Activated T-helper 9 cell treated with anti-CD3 and anti-CD28 coated beads, Interleukin-2, amount 50 U/mL, for 16 hours (primary cell): ENCODE measurements at places on chromosomes 7 and 10.
A peak's percentile ranks its signal among the peaks of the same experiment; 100 is the strongest.

GRCh38 chr7:155529845-155530244, 16.5 kb downstream of the CNPY1 start:
- DNase-seq: no peak

- no peak for DNase-seq
Observed at GRCh38 chr10:31648966-31649365, 279.7 kb downstream of the ARHGAP12 start.

DNA sequence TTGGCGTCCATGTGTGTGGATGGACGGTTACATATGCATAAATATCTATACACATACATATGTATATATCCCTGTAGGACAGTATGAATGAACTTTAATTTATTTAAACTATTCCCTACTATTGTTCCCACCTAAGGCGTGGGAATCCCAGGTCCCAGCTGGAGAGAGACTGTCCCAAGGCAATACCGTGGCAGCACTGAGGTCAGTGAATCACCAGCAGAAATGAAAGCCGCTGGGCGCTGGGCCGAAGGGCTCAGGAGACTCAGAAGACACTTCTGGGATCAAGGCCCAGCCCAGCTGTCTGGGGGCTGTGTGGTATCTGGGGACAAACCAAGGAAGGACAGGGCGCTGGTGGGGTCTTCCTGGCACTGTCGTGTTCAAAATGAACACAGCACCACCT, 49.6 kb upstream of the MYL10 start:
- no peak for DNase-seq

GRCh38 chr10:28307267-28307666, 4.4 kb upstream of the MPP7 start:
- no peak for DNase-seq

DNA sequence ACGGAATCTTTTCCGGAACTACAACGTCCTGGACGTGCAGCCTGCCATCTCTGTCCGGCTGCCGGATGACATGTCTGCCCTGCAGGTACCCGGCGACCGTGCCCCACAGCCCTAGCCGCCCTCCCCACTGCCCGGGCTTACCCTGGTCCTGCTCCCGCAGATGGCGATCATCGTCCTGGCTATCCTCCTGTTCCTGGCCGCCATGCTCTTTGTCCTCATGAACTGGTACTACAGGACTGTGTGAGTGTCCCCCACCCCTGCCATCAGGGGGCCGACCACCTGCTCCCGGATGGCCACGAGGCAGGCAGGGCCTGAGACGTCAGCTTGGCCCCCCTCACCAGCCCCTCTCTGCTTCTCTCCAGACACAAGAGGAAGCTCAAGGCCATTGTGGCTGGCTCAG, 38.0 kb upstream of the VSIR start:
- DNase-seq: no peak

- peak; percentile 39 for DNase-seq
Observed at GRCh38 chr10:110568055-110568735, 700 bp downstream of the SMC3 start.

DNA sequence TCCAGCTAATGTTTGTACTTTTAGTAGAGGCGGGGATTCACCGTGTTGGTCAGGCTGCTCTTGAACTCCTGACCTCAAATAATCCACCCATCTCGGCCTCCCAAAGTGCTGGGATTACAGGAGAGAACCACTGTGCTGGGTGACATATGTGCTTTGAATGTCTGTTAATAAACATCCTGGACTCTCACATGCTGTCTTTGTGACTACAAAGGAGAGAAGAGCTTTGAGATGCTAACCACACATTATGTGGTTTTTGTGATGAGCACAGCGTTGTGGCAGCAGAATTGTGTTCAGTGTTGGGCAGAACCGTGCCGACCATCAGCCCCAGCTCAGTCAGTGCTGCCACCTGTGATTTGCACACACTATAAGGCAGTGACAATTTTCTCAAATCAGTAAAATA, 500.1 kb upstream of the KLF6 start:
- DNase-seq: no peak

- DNase-seq: no peak
Observed at GRCh38 chr7:129295015-129295423, 70.2 kb downstream of the AHCYL2 start.

GRCh38 chr10:79244841-79245504, 102.3 kb upstream of the PPIF start:
- no peak for DNase-seq

DNA sequence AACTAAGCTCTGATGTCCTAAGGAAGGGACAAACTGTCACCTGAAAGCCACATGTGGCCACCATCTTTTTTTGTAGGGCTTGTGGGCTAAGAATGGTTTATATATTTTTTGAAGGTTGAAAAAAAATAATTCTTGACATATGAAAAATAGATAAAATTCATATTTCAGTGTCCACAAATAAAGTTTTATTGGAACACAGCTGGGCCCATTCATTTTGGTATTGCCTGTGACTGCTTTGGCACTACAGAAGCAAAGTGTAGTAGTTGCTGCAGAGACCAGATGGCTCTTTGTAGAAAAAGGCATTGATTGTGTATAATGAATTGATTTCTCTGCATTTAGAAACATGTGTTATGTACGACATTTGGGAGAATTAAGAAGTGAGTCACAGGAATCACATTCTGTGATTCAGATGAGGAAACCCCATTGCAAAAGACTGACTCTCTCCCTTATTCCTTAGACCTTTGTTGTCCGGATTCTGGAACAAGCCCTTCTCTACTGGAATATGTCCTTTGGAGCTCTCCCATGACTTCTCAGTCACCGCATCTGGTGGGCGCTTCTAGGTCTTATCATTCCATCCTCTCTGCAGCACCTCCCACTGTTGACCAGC, 438.7 kb downstream of the LRMDA start:
- DNase-seq: no peak

DNA sequence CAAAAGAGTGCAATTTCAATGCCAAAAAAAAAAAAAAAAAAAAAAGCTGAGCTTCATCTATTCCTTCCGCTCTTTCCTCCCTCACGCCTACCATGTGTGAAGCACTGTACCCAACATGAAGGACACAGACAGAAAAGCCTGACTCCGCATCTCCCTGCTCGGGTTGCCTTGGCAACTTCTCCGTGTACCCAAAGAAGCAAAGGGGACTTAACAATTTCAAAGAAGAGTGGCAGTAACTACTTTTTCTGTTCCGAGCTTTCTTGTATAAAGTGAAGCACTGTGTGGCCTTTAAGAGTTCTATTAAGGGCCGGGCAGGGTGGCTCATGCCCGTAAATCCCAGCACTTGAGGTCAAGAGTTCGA, 177.7 kb downstream of the PRKCQ start:
- no peak for DNase-seq
